ENCODE measurements at places on chromosomes 2 and 18.

DNA sequence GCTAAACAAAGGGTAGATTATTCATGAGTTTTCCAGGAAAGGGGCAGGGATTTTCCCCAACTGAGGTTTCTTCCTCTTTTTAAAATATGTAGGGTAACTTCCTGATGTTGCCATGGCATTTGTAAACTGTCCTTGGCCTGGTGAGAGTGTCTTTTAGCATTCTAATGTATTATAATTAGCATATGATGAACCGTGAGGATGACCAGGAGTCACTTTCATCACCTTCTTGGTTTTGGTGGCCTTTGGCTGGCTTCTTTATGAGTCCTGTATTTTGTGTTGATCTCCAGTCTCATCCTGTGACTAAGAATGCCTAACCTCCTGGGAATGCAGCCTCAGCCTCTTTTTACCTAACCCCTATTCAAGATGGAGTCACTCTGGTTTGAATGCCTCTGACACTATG is 391.0 kb upstream of the LINC00305 start:
- DNase-seq: no peak

- no peak for DNase-seq
These were observed 176.6 kb downstream of the GFPT1 start for GRCh38 chr2:69210385-69210784.

GRCh38 chr2:54903736-54904554 is 146.3 kb downstream of the RTN4 start:
- peak; percentile 61 for DNase-seq

DNA sequence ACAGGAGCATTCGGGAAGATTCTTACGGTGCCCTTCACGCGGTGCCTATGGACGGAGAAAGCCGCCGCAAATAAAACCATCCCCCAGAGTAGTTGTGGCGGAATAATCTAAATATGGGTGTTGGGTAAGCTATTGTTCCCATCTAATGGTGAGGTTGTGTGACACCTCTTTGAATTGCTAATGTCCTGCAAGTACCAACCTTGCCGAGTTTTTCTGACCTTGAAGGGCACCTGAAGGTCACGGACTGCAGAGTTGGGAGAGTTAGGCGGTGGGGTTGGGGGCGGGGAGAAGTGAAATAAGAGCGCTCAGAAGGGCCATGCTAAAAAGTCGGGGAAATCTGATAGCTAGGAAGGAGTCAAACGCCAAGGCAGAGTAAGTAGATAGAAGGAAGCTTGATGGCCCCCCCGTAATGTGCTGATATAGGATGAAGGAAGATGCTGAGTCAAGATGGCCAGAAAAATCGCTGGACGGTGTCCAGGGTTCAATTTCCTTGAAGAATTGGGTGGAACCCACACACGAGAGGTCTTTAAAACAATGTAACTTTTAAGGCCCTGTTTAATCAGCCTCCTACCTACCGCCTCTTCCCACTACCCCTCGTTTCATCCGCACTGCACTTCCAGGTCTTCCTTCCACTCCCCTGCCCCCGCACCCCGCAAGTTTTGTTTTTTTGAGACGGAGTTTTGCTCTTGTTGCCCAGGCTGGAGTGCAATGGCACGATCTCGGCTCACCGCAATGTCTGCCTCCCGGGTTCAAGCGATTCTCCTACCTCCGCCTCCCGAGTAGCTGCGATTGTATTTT is 600 bp downstream of the KATNAL2 start:
- DNase-seq: peak; percentile 13

GRCh38 chr2:103437161-103437560 is 675.3 kb downstream of the TMEM182 start:
- no peak for DNase-seq

DNA sequence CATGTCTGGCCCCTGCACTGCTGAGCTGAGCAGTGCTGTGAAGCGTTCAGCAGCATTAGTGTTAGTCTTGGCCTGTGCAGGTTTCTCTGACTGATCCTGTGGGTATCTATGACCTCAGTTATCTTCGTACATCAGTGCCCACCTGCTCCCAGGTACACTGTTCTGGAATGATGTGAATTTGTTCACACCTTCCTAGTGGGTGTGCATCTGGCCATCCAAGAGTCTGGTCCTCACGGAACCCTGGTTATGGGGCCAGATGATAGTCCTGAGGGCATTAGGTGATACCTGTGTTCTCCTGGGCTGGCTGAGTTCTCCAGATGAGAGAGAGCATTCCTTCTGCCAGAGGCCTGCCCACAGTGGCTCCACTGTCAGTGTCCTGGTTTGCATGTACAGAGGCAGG is 57.2 kb downstream of the INPP4A start:
- no peak for DNase-seq

- no peak for DNase-seq
These were observed 15.2 kb downstream of the AFG3L2 start for GRCh38 chr18:12361770-12362378.

DNA sequence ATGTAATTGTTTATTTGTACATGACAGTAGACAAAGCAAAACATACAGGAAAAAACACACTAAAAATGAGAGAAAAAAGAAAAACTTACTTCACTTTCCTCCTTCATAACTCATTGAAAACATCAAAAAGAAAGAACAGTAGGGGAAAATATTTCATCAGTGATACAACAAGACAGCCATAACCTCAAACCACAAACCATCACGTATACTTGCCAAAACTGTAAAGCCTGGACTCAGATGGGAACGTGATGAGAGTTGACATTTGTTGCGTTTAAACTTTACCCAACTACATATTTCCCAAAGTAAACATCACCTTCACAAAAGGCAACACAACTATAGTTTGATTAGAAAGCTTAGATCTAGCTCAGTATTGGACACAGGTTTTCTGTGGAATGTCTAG is 278.2 kb upstream of the COL3A1 start:
- no peak for DNase-seq

DNA sequence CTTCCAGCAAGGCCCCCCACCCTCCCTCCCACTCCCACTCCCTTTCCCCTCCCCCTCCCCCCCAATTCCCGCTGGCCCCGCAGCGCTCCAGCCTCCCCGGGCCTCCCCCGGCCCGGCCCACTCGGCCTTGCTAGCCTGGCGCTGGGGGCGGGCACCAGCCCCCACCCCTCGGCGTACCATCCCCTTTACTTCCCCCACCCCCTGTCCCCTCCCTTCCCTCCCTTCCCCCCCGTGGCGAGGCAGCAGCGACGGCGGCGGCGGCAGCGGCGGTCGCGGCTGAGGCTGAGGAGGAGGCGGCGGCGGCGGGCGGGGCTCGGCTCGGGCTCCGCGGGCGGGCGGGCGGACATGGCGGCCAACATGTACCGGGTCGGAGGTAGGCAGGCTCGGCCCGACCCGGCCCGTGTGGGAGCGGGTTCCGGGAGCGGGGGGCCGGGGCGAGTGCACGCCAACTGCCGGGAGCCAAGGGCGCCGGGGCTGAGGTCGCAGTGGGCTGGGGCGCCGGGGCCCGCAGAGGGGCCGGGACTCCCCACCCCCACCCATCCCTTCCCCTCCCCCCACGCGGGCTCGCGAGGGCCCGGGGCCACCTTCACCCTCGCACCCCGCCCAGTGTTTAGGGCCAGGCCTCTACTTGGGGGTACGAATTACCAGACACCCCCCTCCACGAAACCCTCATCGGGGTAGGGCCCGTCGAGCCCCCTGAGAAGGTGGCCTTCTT is at the start of gene MTA3:
Gene MTA3, plus strand, starts transcription at position 232 of the 715 bp plus-strand sequence. Its CDS starts 114 bp downstream, at position 346.
- DNase-seq: peak; percentile 55

Data from CD4-positive, alpha-beta T cell treated with Interleukin-15 for 4 hours (primary cell).